GM18507 (cell line): ENCODE measurements at places on chromosomes 12 and 14.

DNA sequence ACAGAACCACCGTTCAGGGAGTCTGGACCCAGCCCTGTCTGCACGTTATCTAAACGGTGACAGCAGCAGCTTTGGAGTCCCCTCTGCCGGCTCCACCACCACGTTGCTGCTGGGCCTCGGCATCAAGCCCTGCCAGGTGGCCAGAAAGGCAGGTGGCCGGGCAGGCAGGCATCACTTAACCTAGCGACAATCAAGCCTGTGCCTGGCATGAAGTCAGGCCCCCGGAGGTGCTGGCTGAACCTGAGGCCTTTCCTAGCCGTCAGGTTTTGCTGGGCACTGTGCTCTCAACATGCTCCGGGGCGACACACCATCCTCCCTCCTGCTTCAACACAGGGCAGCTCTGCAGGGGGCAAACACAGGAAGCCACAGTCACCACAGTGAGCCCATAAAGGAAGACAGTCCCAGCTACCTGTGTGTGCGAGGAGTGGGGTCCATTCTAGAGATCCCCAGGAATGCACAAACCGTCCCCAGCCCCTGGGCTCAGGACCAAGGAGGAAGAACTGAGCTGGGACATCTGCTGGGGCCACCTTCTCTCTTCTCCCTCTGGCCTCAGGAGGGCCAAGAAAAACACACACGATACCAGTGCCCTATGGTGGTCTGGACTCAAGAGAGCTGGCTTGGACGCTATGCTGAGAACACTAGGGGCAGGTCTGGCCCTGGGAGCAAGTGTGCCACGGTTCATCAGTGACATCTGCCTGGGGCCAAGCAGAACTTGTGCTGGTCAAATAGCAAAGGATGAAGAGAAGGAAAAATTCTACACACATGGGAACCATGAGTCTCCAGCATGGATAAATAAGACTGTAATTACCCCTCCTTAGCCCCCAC lies 44.7 kb downstream of the CCDC88C start:
- DNase-seq, result no peak

DNA sequence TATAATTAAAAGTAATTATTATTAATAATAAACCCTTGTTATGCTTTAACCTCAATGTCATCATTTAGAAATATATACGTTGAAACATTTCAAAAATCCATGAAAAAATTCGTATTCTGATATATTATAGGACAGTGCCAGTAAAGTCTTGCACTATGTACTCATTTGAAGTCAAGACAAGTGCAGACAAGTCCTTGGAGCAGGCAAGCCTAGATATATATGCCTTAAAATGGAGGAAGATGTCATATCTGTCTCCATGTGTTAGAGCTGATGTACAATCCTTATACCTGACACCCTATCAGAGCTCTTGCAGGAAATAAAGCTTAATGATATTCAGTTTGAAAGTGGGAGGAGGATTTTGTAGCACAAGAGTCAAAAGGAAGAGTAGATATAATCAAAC lies 310.4 kb downstream of the KCNH5 start:
- no peak for DNase-seq

DNA sequence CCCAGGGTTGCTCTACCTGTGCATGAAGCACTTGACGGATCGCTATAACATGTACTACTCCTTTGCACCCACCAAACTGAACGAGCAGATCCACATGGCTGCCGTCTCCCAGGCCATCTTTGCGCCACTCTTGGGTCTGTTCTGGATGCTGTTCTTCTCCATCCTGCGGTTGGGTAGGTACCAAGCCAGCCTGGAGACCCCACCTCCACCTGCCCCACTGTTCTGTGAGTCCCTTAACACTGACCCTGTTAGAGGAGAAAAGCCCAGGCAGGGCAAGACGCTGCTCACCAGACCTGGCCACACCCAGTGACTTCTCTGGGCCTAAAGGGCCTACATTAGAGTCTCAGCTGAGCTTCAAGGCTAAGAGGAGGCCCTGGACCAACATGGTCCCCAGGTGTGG lies 21.7 kb downstream of the NGB start:
- no peak for DNase-seq

DNA sequence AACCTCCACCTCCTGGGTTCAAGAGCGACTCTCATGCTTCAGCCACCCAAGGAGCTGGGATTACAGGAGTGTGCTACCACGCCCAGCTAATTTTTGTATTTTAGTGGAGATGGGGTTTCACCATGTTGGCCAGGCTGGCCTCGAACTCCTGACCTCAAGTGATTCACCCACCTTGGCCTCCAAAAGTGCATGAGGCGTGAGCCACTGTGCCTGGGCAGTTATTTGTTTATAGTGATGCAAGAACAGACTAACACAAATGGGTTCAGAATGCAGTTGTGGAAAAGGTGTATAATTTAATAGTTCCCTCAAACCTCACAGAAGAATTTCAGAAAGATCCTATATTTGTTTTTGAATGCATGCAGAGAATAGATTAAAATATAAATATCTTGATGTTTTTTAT lies 447.1 kb downstream of the ZFP36L1 start:
- no peak for DNase-seq

DNA sequence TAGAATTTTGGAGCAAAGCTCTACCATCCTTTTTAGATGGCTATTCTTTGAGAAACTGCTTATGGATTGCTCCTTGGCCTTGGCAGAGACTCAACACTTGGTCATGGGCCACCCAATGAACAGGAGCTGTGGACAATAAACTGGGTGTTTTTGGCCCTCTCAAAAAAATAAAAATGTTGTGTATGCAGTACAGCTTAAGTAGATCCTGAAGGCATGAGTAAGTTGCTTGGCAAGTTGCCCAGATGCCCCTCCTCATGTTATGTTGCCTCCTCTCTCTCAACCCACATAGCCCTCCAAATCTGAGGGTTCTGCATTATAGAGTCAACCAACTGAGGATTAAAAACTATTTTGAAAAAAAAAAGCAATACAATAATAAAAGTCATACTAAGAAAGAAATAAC lies 124.9 kb downstream of the ATP23 start:
- no peak for DNase-seq
